ENCODE measurements at places on chromosomes 16 and 17.

DNA sequence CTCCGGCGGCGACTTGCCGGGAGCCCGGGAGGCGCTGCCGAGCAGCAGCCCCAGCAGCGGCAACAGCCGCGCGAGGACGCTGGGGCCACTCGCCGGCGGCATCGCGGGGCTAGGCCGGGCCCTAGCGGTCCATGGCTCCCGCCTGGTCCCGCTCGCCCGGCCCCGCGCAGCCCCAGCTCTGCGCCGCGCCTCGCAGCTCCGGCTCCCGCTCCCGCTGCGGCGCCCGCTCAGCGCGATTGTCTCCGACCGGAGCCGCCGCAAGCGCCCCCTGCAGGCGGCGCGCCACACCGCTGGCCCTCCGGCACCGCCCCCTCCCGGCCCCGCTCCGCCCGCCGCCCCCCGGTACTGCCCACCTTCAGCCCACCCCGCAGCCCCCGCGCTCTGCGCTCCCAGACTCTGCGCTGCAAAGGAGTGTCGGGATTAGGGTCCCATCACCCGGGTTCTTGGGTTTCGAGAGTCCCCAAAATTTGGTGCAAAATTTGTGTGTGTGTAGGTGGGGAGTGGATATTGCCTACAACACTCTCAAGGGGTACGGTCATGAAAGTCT lies at the start of gene FAM171A2:
Gene FAM171A2, minus strand, starts transcription at position 241 of the 547 bp plus-strand sequence. Its CDS starts 139 bp downstream, at position 102.
- DNase-seq = peak; percentile 58

- no peak for DNase-seq
Measured at GRCh38 chr16:10494343-10495030, 85.9 kb downstream of the EMP2 start.

DNA sequence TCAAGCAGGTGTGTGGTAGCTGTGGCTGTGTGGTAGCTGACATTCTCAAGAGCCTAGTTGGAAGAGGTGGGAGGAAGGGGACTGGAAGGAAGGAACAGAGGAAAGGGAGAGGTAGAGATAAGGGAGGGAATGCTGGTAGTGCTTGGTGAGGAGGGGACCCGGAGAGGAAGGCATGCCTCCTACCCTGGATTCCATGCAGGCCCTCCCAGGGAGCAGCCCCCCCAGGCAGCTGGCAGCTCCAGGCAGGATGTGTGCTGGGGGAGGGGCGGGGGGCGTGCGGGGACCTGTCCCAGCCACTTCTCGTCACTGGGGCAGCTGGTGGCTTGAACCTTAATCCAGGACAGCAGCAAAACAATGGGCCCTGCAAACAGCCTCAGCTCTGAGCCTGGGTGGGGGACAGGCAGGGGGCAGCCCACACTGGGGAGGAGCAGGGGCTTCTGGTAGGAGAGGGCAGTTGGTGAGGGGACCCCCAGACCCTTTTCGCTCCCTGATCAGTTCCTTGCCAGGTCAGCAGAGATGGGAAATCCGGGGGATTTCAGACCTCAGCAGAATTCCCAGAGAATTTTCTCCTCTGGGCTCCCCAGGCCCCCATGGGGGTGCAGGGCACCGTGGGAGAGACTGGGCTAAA lies 27.1 kb downstream of the ARHGAP23 start:
- no peak for DNase-seq

- DNase-seq = no peak
Measured at GRCh38 chr16:80279656-80280055, 261.1 kb upstream of the DYNLRB2 start.

DNA sequence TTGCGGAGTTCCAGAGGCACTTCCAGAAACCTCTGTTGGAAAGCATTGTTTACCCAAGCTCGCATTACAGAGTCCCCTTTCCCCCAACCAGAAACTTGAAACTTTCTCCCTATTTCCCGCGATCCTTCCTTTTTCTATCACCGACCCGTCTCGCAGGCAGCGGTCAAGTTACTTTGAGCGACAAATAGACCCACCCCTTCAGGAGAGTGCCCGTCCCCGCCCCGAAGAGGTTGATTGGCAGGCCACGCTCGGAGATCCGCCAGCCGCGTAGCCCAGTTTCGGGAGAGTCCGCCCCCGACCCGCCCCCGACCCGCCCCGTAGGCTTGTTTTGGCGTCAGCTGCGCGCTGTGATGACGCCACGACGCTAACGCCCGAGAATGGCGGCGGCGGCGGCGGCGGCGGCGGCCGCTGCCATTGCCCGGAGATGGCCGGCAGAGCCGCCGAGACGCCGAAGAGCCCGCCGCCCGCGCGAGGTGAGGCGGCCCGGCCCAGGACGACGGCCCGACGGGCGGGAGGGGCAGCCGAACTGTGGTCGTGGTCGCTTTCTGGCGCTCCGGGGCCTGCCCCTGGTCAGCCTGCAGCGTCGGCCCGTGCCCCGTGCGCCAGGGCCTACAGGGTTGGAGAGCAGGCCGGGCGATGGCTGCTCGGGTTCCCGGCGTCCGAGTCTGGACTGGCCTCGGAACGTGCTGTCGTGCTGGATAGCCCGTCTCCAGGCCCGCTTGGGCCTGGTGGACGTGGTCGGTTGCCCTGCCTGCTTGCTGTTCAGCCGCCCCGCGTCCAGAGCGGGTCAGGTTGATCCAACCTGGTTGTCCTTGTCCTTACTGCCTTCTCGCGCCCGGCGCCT lies at the start of gene PSKH1:
Gene PSKH1, plus strand, starts transcription at position 356 of the 844 bp plus-strand sequence. CDS start 15,496 bp downstream, outside the sequence.
- DNase-seq = peak; percentile 89

DNA sequence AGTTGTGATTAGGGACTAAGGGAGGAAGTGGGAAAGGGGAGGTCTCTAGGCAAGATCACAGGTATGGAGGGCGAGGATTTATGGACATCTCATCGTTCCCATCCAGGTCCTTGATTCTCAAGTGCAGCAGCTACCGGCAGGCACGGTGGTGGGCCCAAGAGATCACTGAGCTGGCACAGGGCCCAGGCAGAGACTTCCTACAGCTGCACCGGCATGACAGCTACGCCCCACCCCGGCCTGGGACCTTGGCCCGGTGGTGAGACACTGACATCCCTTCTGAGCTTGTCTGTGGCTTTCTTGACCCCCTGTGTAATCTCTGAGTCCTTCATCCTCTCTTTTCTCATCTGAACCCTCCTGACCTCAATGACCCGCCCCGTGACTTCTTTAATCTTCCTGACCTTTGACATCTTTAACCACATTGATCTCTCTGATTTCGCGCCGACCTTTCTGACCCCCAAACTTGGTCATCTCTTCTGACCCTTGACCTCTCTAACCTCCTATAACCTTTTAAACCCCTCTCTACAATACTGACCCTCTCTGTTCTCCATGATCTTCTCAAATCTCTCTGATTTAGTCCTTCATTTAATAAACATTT lies 3.8 kb downstream of the PLD2 start:
- no peak for DNase-seq

- no peak for DNase-seq
Measured at GRCh38 chr16:23145608-23146007, 3.6 kb downstream of the USP31 start.

DNA sequence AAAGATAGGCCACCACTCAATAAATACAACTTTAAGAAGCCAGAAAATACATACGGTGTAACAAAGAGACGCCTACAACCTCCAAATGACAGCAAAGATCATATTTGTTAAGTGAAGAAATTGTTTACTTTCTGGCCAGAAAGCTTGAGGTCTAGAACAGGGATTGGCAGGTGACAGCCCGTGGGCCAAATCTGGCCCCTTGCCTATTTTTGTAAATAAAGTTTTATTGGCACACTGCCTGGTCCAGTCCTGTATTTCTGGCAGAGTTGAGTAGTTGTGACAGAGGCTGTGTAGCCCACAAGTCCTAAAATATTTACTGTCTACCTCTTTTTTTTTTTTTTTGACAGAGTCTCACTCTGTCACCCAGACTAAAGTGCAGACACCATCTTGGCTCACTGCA lies 3.4 kb upstream of the CLEC19A start:
- DNase-seq = no peak

DNA sequence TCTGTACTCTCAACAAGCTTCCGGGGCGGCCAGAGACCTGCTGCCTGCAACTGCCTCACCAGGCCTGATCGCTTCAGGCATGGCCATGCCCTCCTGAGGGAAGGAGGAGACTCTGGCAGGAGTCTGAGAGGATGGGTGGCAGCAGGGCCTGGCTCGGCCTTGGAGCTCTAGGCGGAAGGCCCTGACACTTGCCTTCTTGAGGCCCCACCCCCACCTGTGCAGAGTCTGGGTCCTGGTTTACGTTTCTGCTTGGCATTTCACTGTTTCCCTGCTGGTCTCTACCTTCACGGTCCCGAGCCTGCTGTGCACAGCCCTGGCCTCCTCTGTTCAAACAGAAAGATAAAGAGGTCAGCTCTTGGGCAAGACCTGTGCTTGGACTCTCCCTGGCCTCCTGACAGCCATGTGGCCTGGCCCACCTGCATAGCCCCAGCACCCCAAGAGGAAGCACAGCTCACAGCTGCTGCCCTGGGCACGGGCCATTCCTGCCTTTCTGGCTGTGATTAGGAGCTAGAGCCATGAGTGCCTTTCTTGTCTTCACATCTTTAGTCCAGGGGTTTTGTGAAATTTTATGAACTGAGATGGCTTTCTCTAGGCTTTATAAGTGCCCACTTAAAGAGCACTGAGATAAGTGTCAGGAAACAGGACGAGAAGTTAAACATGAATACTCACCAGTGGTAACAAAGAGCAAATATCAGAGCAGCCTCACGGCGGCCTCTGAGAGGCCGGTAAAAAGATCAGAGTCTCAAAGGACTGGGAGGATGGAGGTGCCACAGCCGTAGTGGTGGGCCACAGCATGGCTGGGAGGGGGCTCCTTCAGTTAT lies 25.6 kb upstream of the MTSS2 start:
- DNase-seq = no peak

GRCh38 chr17:82698974-82699442 lies 510 bp upstream of the RAB40B start:
- DNase-seq = no peak

- DNase-seq = no peak
Measured at GRCh38 chr17:39057701-39058206, 90.6 kb upstream of the FBXO47 start.

- no peak for DNase-seq
Measured at GRCh38 chr17:15654886-15655561, 29.1 kb downstream of the TRIM16 start.
